ENCODE measurements at places on chromosomes 5 and 9.

- H3K4me1 ChIP-seq = peaks cover 4% of the 10 kb centered on the region
- H3K36me3 ChIP-seq = no peaks in the 10 kb centered on the region
- H3K27ac ChIP-seq = no peak overlapping the region
Measured at GRCh38 chr9:110217656-110218099, 9.7 kb upstream of the C9orf152 start.

GRCh38 chr5:107072967-107073366, 597.8 kb downstream of the EFNA5 start:
- no peaks in the 10 kb centered on the region for H3K36me3 ChIP-seq
- no peaks in the 10 kb centered on the region for H3K27me3 ChIP-seq
- H3K4me3 ChIP-seq = no peak overlapping the region
- no peak overlapping the region for H3K27ac ChIP-seq

- no peaks in the 10 kb centered on the region for H3K36me3 ChIP-seq
- no peak overlapping the region for H3K27ac ChIP-seq
- H3K4me3 ChIP-seq = no peak overlapping the region
- no peak for DNase-seq
Measured at GRCh38 chr5:53407373-53407772, 73.1 kb upstream of the FST start.

GRCh38 chr5:180128671-180129261, 57.2 kb upstream of the RNF130 start:
- peak; percentile 74 for DNase-seq
- H3K27ac ChIP-seq = no peak overlapping the region
- peaks cover 6% of the 10 kb centered on the region for H3K4me1 ChIP-seq
- H3K27me3 ChIP-seq = peaks cover 23% of the 10 kb centered on the region
- H3K4me3 ChIP-seq = no peak overlapping the region

DNA sequence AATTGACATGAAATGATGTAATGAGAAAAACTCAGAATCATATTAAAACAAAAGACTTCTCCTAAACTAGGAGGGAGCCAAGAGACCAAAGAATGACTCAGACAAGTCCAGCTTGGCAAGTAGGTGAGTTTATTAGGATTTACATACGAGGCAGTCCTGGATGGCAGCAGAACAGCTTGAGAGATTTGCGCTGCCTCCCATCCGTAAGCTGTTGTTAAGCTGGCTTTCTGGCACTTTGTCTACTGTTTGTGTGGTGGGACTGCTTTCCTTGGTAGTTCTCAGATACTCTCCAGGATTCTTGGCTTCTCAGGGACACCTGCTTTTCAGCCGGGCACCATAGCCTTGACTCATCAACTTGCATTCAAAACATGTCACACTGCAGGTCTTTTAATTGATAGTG, 57.6 kb downstream of the COX7C start:
- no peak overlapping the region for H3K4me3 ChIP-seq
- no peak for DNase-seq
- no peaks in the 10 kb centered on the region for H3K27me3 ChIP-seq
- no peaks in the 10 kb centered on the region for H3K36me3 ChIP-seq

- H3K27me3 ChIP-seq = no peaks in the 10 kb centered on the region
- H3K36me3 ChIP-seq = no peaks in the 10 kb centered on the region
- H3K27ac ChIP-seq = no peak overlapping the region
- DNase-seq = no peak
- no peak overlapping the region for H3K4me3 ChIP-seq
Measured at GRCh38 chr9:6764523-6764922, 6.8 kb downstream of the KDM4C start.

- no peak for DNase-seq
- H3K27me3 ChIP-seq = no peaks in the 10 kb centered on the region
- peaks cover 28% of the 10 kb centered on the region for H3K4me1 ChIP-seq
- H3K36me3 ChIP-seq = no peaks in the 10 kb centered on the region
Measured at GRCh38 chr5:122163121-122164069, 34.0 kb downstream of the ZNF474 start.

Data from suprapubic skin (tissue), 4 donors.